ENCODE measurements at places on chromosomes 3 and 15.

GRCh38 chr3:43893727-43894126 lies 203.0 kb downstream of the ABHD5 start:
- no peak for DNase-seq

- DNase-seq: no peak
These were observed 841.0 kb downstream of the OTOL1 start for GRCh38 chr3:162337630-162338029.

GRCh38 chr3:78235841-78236240 lies 1195.9 kb downstream of the ROBO2 start:
- no peak for DNase-seq

- DNase-seq: no peak
These were observed 177.8 kb downstream of the OTOL1 start for GRCh38 chr3:161674402-161674801.

- DNase-seq: no peak
These were observed 244.7 kb upstream of the ST8SIA2 start for GRCh38 chr15:92149029-92149428.

DNA sequence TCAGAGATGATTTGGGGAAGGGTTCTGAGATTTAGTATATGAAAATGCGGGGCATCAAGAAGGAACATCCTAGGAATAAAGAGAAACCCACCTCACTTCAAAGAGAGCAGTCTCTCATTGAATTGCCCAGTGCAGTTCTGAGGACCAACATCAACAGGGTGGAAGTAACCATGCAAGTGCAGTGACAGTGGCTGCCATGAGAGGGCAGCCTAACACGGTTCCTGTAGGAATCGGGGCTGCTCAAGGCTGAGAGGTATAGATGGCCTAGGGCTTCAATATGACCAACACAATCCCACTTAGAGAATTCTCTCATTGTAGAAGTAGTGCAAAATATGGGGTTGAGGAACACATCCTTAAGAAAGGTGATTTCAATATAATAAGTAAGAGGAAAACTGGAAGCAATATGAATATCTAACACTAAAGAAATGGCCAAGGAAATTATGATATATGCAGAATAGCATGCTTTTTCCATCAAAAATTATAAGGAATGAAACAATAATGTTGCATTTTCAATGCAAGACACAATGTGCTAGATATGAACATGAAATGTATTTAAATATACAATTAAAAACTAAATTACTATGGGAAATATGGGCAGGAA lies 51.1 kb upstream of the ARRDC4 start:
- peak; percentile 47 for DNase-seq

- DNase-seq: no peak
These were observed 27.2 kb downstream of the VEPH1 start for GRCh38 chr3:157475921-157476414.

DNA sequence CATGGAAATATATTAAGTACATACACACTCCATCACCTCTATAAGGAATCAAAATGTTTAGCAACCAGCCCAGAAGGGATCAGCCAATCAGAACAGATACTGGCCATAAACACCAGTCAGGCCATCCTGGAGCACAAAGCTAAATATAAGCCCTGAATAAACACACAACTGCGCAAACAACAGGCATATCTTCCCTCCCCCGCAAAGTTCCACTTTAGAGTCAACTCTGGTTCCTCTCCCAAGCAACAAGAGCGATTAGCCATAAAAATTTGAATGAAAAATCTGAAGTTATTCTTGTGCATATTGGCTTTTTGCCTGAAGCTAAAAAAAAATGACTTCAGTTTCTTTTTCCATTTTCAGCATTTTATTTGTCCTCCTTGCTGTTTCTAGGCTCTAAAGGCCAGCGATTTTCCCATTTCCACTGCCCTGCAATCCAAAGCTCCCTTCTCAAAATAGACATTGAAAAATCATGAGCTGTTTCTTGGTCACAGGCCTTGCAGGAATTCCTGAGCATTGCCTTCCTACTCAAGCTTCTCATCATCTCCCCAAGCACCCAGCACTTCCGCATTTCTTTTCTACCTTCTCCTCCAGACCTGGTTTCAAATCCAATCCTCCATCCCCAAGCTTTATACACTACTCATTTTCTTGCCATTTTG lies 247.9 kb downstream of the ZMAT3 start:
- no peak for DNase-seq

- no peak for DNase-seq
These were observed 35.7 kb downstream of the P3H2 start for GRCh38 chr3:190084983-190085382.

DNA sequence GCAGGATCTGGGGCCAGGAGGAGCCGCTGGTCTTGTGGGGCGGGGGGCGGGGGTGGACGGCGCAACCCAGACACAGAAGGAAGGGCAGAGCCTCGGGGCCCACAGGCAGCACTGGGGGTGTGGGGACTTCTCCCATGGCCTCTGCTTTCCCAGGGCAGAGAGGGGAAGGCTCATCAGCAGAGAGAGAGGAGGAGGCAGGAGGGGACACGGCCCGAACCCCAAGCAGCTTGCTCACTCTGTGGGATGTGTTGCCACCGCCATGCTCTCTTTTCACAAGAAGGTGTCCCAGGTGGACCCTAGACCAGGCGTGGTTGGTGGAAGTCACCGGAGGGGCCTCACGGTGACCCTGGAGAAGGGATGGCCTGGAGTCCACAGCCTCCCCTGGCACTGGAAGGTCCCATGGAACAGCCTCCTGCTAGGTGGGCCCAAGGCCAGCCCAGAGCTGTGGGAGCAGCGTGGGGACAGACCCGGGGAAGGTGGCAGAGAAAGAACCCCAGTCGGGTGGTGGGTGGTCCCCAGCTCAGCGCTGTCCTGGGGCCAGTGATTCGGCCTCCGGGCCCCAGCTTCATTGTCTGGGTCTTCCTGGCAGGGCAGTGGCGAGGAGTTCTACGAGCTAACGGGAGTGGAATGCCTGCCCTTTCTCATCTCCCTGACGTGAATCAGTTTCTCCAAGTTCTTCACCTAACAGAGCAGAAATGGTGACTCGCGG lies 46.8 kb upstream of the PCSK6 start:
- DNase-seq: no peak

All from CD4-positive, alpha-beta T cell treated with Interleukin-12 subunit alpha and Interleukin-12 subunit beta, for 1 hour (primary cell).